CD4-positive, alpha-beta T cell treated with Interleukin-10 for 1 hour (primary cell): ENCODE measurements at places on chromosomes 7 and 10.

- DNase-seq = peak; percentile 36
Observed at GRCh38 chr7:158847451-158847866, 8.9 kb upstream of the DYNC2I1 start.

DNA sequence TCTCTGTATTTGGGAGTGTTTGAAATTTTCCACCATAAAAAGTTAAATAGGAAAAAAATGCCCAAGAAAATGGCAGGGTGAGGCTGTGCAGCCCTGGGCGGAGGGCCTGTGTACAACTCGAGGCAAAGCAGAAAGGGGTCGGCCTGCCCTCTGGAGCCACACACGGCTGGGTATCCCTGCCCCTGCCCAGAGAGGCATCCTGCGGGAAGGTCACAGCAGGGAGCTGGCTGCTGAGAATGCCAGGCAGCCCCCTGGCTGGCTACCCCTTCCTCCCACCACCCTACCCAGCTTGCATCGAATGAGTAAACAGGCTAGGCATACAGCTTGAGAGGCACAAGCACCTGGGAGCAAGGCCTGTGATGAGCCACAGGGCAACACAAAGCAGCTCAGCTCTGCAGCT is 46.1 kb downstream of the CAMK2B start:
- DNase-seq = no peak

GRCh38 chr7:157399086-157399687 is 62.4 kb downstream of the DNAJB6 start:
- DNase-seq = no peak

DNA sequence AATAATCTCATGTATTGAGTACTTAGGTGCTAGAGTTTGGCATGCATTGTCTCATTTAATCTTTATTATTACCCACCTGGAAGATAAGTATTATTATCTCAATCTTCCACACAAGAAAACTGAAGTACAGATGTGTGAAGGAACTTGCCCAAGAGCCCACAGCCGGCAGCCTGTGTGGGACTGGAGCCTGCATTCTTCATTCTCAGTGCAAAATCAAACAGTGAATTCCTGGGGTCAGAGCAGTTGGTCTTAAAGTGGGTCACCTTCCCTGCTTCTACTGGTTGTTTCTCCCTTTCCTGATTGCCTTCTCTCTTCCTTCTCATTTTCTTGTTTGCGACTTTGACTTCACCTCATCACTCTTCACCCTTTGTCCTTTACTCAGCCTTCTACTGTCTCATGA is 144.7 kb upstream of the LYZL1 start:
- DNase-seq = no peak

- DNase-seq = no peak
Observed at GRCh38 chr10:70458329-70459060, 17.0 kb upstream of the NODAL start.

DNA sequence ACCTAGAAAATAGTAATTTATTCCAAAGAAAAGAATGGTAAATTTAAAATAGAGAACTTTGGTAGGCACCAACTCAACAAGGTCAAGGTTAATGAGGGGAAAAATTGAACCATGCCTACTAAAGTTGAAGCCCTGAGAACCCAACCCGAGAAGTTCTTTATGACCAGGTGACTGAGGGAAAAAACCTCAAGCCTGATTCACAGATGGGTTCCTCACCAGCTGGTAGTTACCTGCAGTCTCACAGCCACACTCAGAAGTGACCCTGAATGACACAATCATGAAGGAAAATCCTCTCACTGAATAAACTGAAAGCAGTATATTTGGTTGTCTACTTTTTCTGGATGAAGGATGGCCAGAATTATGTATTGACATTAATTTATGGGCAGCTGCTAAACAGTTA is 7.0 kb downstream of the C10orf67 start:
- DNase-seq = no peak

DNA sequence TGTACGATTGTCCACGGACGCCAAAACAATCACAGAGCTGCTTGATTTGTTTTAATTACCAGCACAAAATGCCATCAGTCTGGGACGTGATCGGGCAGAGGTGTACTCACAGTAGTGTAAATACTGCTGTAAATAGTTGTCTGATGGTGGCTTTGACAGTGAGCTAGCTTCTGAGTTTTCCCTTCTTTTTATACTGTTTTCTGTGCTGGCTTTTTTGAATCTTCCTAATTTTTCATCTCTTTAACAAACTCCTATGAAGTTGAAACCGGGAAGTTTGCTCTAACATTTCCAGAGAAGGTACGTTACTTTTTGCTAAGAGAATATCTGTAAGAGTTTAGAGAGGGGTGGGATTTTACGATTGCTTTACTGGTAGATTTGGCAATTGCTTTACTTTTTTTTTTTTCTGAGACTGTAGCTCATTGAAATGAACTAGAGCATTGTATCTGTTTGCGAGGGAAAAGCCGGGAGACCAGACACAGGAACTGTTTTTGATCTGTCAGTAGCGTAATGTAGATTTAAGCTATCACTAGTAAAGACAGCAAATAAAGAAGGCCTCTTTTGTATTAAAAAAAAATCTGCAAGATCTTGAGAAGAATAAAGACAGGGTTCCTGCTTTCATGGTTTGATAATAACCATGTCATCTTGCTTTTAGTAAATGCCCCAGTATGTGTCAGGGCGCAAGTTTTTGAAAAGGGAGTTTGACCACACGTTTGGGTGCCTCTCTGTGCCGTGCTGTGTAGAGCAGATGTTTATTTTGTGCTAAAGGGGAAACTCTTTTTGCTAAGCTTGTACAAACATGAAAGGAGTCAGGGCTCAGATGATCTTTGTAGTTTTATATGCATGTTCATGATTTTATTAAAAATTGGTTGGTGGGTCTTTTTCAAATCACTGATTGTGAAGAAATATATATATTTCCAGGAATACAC is 712 bp downstream of the FOXP2 start:
- no peak for DNase-seq

GRCh38 chr10:16483241-16483917 is 38.3 kb downstream of the C1QL3 start:
- no peak for DNase-seq

DNA sequence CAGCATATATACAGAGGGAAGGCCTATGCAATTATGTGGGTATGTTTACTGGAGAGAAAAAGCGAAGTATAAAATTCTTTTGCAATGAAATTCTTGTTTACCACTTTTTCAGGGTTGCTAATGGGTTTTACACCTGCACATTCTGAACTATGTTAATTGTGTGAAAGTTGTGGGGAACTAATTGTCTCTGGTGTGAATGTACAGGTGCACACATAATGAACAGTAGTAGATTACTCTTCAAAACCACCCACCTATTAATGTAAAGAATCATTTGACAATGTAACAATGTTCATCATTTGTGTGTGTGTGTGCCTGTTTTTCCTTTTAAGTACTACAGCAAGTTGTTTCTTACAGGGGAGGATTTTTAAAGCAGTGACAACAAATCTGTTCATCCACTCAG is 80.0 kb upstream of the FEZF1 start:
- no peak for DNase-seq

DNA sequence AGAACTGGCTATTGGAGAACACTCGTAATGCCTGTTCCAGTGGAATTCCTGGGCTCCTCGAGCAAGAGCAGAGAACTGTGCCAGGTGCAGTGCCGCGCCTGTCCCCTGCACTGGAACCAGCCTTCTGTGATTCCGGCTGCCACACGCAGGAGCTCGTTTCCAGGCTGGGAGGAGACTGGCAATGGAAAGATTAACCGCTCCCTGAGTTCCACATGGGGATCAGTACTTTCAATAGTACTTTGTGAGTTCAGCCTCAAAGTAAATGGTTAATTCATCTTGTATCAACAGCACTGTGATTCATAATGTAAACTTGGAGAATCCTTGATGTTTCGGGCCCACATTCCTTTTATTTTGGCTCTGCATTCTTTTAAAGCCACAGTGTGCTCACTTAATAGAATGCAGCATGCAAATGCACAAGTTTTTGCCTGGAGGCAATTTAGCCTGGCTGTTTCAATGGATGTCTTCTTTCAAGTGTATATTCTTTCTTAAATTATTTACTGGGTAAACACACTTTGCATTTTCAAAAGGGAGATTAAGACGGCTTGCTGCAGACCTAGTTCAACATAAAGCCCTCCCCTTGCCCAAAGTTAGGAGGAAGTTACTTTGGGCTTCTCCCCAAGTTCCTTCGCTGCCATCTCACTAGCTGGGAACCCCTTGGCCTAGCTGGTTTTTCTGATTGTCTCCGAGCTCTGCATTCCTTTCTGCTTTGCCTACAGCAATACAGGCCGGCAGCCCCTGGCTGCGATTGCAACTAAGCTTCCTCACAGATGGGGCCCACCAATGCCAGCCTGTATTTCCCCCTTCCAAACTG is 138.1 kb upstream of the TCF7L2 start:
- no peak for DNase-seq

DNA sequence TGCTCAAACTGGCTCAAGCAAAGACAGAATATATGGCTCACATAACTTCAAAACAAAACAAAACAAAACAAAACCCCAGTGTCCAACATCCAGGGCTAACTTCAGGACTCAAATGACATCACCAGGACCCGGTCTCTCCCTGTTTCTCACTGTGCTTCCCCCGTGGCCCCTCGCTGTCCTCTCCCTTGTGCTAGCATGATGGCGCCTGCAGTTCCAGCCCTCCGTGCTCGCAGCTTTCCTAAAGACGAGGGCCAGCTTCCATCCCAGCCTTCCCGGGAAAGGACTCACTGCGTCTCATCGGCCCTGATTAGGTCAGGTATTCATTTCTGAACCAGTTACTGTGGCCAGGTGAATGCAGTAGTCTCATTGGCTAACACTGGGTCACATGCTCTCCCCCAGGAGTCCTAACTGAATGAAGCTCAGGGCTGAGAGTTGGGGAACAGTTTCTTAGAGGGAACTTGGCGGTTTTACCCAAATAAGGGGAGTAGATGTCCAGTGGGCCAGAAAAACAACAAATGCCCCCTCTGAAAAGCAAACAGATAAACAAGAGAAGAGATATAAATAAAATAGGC is 33.0 kb upstream of the CTBP2 start:
- DNase-seq = no peak

DNA sequence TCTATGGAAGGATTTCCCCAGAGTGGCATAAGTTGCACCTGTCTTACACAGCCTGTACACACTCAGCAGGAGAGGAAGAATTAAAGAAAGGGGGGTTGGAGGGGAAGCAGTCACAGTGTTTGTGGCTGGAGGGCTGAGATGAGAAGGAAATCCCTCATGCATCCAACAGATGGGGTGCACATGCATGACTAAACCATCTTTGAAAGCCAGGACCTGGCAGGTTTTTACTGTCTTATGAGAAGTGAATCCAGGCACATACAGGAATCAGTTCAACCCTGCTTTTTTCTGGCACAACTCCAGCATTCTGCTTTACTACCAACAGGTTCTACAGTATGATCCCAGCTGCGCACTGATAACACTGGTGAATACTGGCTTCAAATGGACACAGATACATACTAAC is 107.7 kb downstream of the CACNA2D1 start:
- DNase-seq = no peak

DNA sequence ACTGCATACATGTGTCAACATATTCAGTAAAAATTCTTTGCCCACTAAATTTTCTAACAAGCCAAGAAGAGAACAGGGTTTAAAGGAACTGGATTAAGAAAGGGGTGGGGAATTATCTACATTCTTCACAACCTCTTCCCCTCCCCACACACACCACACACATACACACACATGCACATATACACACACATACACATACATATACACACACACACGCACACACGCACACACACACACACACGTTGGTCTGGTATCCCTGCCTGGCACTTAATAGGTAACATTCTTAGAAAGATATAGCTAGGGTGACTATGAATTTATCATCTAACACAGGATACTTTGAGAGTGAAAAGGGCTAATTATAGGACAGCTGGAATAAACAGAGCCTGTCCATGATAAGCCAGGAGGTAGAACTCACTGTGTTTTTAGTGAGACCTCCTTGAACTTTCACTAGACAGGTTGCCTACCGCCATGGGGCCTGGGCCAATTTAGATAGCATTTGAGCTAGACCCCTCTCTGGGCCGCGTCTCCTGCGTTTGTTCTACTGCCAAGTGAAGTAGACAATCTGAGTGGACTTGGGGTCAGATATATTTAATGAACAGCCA is 33.1 kb upstream of the EPC1 start:
- no peak for DNase-seq

DNA sequence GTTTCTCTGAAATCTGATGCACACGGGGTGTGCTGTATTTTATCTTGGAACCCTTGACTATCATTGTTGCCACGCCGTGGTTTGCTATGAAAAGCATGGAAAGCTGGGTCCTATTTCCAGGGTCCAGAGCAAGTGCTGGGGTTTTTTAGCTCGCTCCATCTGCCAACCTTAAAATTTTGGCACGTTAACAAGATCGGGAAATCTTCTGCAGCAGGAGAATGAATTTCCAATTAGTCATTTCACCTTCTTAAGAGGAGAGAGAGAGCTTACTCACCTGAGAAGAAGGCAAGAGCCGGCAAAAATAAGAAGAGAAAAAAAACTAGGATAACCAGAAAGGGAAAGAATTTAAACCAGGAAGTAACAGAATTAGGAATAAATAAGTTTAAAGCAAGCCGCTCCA is 223.6 kb upstream of the CELF2 start:
- DNase-seq = no peak

DNA sequence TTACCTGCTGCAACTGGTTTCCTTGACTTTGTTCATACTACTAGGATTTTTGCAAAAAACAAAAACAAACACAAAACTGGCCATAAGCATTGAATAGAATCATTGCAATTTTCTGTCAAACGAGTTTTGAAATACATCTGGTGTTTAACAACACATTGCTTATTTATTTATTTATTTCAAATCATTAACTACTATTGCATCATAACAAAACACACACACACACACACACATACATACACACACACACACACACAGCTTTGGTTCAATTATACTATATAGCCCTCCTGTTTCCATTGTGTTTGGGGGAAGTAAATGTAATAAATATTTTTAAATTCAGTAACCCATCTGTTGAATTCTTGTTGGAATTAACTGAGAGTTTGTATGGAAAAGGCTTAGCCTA is 43.8 kb downstream of the NRG3 start:
- DNase-seq = no peak

DNA sequence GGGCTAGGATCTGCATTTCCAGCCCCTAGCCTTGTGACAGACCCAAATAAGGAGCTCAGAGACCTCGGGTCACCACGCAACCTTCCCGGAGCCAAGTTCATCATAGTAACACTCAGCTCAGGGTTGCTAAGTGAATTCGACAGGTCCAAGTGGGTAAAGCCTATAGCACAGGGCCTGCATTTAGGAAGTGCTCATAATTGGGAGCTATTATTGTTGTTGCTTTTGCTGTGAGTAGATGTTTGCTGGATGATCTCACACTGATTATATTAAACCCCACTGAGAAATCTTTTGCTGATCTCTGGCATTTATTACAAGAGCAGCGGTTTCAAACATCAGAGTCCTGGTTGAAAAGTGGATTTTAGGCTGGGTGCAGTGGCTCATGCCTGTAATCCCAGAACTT is 20.3 kb upstream of the SAR1A start:
- DNase-seq = no peak
